ENCODE measurements at places on chromosomes 1 and 21. TPM values are rescaled to one million over a fixed set of nuclear protein-coding genes. Genes with fewer than 3 reads are reported as not detected.

AKNAD1 gene
- total RNA-seq, result not detected

CEP85 gene
- 22.7 TPM for total RNA-seq

GRCh38 chr21:15329191-15329590 is 264.4 kb upstream of the NRIP1 start:
- no peak for DNase-seq

GRCh38 chr1:61618755-61619154 is 106.2 kb downstream of the TM2D1 start:
- no peak for DNase-seq

GRCh38 chr1:53681977-53682685 is 56.8 kb downstream of the GLIS1 start:
- peak; percentile 73 for DNase-seq

Data from mesothelial cell of epicardium (in vitro differentiated cells).